ENCODE measurements at places on chromosomes 5 and 9. TPM values are rescaled to one million over a fixed set of nuclear protein-coding genes. Genes with fewer than 3 reads are reported as not detected.

CDC20B gene
- under 0.01 TPM for total RNA-seq

TRIM36 gene
- not detected for total RNA-seq

LCN15 gene
- not detected for total RNA-seq

RC3H2 gene
- total RNA-seq: 41.6 TPM

LRRC19 gene
- not detected for total RNA-seq

SPATA31A3 gene
- total RNA-seq: not detected

NAIP gene
- total RNA-seq: 1.9 TPM

WWC1 gene
- total RNA-seq: 2.3 TPM

ASPN gene
- total RNA-seq: not detected
